ENCODE measurements at places on chromosomes 1 and 21. TPM values are rescaled to one million over a fixed set of nuclear protein-coding genes. Genes with fewer than 3 reads are reported as not detected.

DNA sequence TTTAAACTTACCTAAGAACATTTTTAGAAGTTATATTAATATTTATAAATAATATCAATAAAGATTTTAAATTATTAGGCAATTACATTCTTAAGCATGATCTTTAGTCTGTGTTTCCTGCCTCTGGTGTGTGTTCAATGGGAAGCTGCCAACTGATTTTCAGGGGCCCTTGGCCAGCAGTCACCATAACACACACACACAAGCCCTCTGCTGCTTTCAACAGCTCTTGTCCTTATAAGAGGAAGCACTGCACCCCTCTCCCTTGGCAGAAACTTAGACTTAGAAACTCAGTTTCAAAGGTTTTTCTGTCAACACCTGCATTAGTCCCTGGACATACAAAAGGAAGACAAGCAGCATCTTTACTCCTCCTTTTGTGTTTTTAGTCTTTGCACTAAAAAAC is 81.4 kb downstream of the VAV3 start:
- no peak for DNase-seq

DNA sequence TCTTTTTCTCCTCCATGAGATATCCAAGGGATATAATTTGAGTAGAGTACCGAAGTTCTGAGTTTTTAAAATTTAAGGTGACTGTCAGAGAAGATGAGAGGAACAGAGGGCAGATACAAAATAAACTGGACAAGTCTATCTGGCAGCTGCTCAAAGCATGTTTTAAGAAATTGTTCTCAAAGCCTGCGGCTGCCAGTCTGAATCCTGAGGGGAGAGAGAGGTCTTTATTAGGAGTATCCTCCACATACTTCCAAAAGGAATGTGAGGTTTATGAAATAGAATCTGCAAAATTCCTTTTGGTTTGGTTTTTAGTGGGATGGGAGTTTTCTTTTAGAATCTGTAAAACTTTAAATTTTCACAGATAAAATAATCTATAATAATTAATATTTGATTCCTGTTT is 41.3 kb downstream of the TTC13 start:
- no peak for DNase-seq

DNA sequence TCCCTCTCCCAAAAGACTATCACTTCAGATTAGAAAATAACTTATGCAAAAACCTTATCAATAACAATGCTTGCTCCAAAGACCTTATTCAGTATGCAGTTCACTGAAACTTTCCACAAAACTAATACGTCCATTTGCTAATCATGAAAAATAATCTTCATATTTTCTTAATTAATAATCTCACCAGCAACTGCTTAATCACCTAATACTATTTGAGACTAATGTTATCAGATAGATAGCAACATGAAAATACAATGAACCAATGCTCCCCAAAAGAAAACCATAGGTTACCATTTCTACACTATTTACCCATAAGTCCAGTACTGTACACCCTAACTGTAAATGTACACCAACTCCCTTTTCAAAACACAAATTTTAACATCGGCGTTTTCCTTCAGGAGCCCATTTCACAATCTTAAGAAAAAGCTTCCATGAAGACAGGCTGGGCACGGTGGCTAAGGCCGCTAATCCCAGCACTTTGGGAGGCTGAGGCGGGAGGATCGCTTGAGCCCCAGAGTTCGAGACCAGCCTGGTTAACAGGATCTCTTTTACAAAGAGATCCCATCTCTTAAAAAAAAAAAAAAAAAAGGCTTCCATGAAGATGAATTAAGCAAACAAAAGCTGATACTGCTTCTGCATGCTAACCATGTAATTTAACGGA is 1.7 kb downstream of the GNB1 start:
- DNase-seq: no peak

DNA sequence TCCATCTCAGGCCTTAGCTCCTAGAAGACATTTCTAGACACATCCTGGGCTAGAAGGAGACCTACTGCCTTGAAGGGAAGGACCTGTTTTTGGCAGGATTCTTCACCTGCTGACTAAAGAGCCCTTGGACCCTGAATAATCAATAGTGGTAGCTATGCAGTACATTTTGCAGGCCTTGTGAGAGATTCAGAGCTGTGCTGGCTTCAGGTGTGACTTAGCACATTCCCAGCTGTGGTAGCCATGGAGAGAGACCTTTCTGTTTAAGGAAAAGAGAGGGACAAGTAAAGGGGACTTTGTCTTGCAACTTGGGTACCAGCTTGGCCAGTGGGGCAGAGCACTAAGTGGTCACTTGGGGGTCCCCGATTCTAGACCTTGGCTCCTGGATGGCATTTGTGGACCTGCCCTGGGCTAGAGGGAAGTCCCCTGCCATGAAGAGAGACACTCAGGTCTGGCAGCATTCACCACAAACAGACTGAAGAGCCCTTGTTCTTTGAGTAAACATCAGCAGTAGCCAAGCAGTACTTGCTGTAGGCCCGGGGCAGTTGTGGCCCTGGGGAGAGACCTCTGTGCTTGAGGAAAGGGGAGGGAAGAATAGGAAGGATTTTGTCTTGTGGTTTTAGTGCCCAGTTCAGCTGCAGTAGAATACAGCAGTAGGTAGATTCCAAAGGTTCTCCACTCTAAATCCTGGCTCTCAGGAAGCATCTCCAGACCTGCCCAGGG is 26.2 kb upstream of the CD1A start:
- DNase-seq: no peak

GRCh38 chr1:40313958-40314720 is 2.9 kb downstream of the COL9A2 start:
- peak; percentile 15 for DNase-seq

- DNase-seq: no peak
Observed at GRCh38 chr21:44996096-44996495, 56.3 kb downstream of the SLX9 start.

- DNase-seq: no peak
Observed at GRCh38 chr1:22862752-22863151, 109.9 kb downstream of the LACTBL1 start.

DNA sequence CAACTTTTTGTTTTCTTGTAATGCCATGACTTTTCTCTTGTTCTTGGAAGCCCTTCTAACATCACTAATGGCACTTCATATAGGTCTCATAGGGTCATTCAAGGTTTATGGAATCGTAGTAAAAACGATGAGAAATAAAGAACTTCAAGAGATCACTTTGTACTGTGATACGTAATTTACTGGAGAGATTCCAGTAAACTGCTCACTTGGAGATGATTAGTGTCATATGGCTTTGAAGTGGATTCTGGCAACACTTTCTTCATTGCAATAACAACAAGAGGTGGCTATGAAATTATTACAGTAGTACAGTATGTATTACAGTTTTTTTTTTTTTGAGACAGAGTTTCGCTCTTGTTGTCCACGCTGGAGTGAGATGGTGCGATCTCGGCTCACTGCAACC is 103.4 kb downstream of the RUSC1 start:
- no peak for DNase-seq

DNA sequence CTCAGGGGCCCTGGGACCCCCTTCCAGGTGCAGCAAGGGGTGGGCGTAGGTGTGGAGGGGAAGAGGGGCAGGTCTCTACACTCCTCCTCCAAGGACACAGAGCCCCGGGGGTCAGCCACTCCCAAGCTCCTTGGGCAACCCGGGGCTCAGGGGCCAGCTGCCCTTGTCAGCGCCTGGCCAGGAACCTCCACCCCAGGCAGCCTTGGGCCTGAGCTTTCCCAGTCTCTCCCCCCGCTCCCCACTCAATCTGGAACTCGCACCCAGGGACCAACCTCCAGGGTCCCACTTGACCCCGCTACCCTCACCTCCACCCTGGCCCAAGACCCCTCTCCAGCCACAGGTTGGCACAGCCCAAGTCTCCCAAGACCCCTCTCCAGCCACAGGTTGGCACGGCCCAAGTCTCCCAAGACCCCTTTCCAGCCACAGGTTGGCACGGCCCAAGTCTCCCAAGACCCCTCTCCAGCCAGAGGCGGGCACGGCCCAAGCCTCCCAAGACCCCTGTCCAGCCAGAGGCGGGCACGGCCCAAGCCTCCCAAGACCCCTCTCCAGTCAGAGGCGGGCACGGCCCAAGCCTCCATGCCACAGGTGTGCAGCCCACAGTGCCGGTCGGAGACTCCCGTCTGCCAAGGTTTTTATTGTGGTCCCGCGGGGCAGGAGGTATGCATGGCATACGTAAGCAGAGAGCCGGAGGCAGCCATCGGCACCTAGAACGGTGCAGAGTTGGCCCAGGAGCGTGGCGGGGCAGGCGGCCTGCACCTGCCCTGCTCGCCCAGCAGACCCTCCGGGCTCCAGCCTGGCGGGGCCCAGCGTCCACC is 3.0 kb downstream of the TNFRSF4 start:
- no peak for DNase-seq

- peak; percentile 10 for DNase-seq
Observed at GRCh38 chr21:32819694-32820093, 48.1 kb upstream of the PAXBP1 start.

GRCh38 chr1:39360731-39361130 is 130.7 kb upstream of the BMP8A start:
- no peak for DNase-seq

- DNase-seq: no peak
Observed at GRCh38 chr1:230787471-230787870, 40.3 kb downstream of the CAPN9 start.

- DNase-seq: no peak
Observed at GRCh38 chr1:179709841-179710329, 33.2 kb upstream of the FAM163A start.

DNA sequence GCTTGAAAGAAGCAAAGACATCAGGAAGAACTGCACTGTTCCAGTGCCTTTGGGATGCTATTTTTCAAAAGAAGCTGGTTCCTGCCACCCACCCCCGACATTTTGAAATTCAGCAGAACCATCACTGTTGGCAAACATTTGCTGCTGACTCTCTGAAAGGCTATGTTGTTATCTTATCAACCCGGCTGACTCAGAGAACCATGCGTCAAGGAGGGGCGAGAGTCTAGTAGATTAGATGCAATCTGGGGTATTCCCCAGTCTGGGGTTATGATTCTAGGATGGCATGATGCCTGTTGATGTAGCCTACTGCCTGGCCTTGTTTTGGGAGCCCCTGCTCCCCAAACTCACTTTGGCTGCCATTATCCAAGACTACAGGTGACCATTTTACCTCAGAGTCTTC is 267.8 kb upstream of the RUNX1 start:
- peak; percentile 44 for DNase-seq

DNA sequence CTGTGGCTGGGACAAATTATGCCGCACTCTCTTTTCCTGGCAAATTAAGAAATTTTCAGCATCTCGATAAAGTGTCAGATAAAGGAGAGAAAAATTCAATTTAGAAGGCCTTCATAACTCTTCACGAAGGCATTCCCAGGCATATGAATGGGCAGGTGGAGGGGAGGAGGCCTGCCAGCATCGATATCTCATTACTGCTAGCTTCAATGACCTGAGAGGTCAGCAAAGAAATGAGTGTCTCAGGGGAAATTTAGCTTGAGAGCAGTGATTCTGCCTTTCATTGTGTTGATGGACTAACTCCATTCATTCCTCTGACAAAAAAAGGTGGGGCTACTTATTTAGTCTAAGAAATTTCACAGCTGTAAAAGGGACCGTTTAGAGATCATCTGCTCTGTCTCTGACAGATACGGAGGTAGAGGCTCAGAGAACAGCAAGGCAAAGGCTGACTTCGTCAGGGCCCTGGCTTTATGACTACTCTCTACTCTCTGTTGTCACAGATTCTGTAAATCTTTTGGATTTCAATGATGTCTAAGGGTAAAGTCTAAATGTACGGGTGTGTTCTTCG is 212.0 kb upstream of the BEND5 start:
- DNase-seq: no peak

DNA sequence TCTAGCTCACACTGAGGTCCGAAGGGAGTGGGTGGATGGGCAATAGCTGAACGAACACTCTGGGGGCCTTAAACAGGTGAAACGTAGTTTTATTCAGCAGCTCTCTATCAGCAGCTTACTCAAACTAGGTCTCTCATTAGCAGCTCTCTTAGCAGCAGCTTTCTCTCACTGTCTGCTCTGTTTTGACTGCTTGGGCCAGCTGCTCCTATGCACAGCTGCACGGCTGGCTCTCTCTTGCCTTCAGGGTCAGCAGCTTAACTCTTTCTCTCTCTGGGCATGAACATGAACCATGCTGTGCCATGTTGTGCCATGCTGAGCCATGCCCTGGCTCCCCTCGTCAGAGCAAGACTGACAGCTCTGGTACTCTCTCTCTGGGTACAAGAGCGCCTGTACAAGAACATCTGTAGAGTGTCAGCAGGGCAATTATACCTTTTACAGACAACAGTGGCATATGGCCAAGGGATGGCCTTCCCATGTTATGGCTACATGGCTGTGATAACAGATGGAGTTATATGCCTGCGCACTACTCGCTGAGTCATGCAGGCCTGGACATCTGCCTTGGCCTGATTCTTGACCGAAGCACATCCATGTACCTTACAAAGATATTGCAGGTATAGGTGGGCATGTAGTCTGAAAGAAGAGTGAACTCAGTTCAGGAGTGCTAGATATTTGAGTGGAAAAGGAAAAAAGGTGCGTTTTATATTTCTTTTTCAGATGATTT is 152.4 kb downstream of the LEPR start:
- no peak for DNase-seq

GRCh38 chr1:38006008-38006828 is 904 bp upstream of the FHL3 start:
- DNase-seq: no peak

GRCh38 chr21:45578176-45578801 is 36.0 kb upstream of the SLC19A1 start:
- no peak for DNase-seq

DNA sequence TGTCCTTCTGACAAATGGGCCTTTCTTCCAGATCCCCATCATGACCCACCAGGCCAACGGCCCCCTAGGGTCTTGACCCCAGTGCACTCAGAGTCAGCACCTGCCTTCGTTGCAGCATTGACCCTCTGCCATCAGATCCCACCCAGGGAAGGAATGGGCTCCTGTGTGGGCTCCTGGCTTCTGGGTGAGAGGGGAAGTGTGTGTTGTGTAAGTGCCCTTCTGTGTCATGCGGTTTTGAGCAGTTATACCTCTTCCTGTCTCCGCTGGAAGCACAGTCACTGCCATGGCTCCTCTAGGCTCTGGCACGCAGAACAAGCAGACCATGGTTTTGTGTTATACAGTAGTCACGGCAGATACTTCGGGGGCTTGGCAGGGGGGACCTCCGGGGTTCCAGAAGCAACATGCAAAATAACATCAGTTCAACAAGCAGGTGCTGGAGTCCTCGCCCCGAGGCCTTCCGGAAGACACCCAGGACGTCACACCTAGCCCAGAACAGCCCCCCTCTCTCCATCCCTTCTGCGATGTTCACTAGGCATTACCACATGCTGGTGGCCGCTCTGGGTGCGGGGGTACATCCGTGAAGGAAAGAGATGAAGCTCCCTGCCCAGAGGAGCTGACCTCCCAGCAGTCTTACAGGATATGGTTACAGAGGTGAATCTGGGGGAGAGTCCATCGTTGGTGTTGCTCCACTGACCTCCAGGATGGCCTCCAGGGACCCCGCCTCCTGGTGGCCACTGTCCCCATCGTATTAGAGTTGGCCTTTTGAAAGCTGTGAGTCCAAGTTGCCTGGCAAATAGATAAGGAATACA is 17.4 kb upstream of the KCNAB2 start:
- DNase-seq: no peak

HHAT gene
- 4.2 TPM for total RNA-seq

LRRC71 gene
- total RNA-seq: not detected

OR10X1 gene
- total RNA-seq: not detected

HSF2BP gene
- total RNA-seq: 4.7 TPM

STXBP3 gene
- 55.4 TPM for total RNA-seq

KRTAP11-1 gene
- total RNA-seq: not detected

All from M059J (cell line).